BJ (cell line): ENCODE measurements at places on chromosomes 3 and 15.

GRCh38 chr3:181610083-181610972 is 101.4 kb upstream of the SOX2 start:
- no peak for DNase-seq

- DNase-seq, result no peak
Measured at GRCh38 chr15:70355275-70355795, 257.6 kb upstream of the TLE3 start.

- no peak for DNase-seq
Measured at GRCh38 chr3:166721466-166721865, 658.6 kb downstream of the ZBBX start.

DNA sequence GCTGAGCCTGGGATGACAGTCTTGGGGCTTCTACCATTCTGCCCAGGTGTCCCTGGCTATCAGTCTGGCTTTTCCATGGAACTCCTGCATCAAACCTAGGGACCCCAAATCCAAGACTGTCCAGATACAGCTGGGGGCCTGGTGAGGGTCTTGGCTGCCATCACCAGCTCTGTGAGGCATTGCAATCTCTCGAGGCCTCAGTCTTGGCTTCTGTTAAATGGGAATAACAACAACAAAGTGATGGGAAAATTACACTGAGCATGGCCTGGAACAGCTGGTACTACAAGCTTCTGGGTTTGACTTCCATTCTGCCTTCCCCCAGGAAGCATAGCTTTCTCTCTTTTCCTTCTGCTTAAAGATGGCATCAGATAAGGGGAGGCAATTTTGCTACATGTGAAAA is 50.0 kb upstream of the LCTL start:
- no peak for DNase-seq

DNA sequence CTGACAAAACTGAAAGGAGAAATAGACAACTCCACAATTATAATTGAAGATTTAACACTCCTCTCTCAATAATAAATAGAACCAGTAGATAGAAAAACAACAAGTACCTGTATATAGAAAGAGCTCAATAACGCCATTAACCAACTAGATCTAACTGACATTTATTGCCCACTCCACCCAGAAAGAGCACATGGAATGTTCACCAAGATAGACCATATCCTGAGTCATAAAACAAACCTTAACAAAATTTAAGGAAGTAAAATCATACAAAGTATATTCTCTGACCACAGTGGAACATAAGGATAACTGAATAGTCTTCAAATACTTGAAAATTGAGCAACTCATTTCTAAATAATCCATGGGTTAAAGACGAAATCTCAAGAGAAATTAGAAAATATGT is 25.1 kb downstream of the KBTBD12 start:
- DNase-seq, result no peak

- no peak for DNase-seq
Measured at GRCh38 chr15:39625856-39626255, 45.0 kb downstream of the THBS1 start.

- no peak for DNase-seq
Measured at GRCh38 chr15:66772604-66773128, 70.6 kb downstream of the SMAD6 start.

GRCh38 chr15:82393671-82394070 is 35.9 kb upstream of the GOLGA6L9 start:
- no peak for DNase-seq

- no peak for DNase-seq
Measured at GRCh38 chr3:119302697-119303551, 8.7 kb downstream of the ARHGAP31 start.

- DNase-seq, result no peak
Measured at GRCh38 chr15:79117442-79118204, 27.0 kb upstream of the RASGRF1 start.

- DNase-seq, result no peak
Measured at GRCh38 chr3:100136921-100137320, 22.6 kb upstream of the FILIP1L start.

- DNase-seq, result no peak
Measured at GRCh38 chr3:59289831-59290230, 240.0 kb upstream of the CFAP20DC start.

GRCh38 chr3:123700791-123701722 is 116.2 kb upstream of the HACD2 start:
- DNase-seq, result no peak

DNA sequence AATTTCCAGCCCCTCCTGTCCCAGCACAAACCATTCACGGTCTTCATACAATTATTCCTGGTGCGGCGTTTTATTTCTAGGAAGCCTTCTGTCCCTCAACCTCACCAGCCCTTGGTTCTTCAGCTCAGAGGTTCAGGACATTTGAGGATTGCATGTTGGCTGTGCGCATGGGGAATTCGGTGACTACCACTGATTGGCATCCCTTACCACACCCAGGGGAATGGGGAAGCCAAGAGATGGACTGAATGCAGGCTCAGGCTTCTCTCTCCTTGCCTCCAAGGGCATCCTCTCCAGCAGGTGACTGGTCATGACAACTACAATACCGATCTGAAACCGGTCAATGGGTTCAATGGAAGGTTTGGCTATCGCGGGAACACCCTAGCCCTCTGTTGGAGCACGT is 153.8 kb downstream of the MTHFS start:
- DNase-seq, result no peak

DNA sequence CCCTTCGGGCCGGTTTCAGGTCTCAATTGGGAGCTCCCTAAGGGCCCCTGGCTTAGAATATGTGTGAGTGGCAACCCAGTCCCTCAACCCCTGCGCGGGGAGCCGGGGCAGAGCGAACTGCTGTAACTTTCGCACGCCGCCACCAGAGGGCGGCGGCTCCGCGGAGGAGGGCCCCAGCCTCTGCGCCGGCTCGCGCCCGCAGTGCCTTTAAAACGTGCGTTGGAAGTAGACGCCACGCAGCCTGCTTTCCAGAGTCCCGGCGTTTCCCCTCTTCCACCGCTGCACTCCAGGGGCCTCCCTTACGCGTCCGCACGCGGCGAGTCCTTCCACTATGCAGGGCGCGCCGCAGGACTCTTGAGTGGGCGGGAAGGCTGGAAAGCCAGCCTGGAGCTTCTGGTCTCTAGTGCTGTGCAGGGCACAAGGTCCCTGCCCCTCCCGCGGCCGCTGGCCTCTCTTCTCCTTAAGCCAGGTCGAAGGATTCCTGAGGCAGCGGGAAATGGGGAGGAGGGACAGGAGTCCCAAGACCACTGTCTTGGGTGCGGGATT is 23.7 kb upstream of the RNU6-1 start:
- DNase-seq, result no peak

DNA sequence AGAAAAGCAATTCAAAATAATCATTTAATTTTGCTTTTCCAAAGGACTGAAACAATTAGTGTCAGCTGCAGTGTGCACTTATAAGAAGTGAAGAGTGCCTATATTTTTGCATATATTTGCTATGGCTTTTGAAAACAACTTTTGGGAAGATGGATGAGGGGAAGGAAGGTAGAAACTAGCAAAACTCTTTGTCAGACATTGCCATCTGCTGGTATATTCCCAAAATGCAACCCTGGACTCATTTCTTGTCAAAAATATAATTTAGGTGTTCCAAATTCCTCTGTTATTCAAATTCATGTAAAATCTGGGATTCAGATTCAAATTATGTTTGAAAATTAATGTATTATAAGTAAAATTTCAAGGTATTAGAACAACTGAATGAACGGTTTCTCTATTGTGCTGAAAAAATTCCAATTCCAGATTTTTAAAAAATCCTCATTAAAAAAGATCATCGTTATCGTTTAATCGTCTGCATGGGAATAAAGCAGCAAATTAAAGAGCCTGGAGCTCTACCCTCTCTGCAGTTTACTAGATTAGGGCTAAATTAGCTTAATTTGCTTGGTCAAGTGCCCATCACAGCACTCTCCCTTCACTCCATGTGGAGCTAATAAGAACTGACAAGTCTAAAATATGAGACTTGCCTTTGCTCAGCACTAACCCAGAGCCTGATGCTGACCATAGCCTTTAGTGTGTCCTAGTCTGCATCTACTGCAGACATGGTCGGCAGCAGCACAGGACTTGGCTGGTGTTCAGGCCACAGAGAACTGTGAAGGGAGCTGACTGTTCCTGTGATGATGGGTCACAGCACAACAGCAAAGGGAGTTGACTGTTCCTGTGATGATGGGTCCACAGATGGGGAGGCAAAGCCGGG is 67.9 kb upstream of the MITF start:
- DNase-seq, result no peak

- no peak for DNase-seq
Measured at GRCh38 chr3:127694467-127695215, 21.9 kb downstream of the ABTB1 start.

GRCh38 chr3:149554826-149555225 is 80.3 kb downstream of the TM4SF4 start:
- DNase-seq, result peak; percentile 89

- DNase-seq, result no peak
Measured at GRCh38 chr15:67548862-67549651, 6.6 kb downstream of the MAP2K5 start.

GRCh38 chr15:31178705-31179104 is 77.2 kb upstream of the TRPM1 start:
- DNase-seq, result no peak

GRCh38 chr3:127421943-127422662 is 134.3 kb upstream of the PRR20G start:
- no peak for DNase-seq

DNA sequence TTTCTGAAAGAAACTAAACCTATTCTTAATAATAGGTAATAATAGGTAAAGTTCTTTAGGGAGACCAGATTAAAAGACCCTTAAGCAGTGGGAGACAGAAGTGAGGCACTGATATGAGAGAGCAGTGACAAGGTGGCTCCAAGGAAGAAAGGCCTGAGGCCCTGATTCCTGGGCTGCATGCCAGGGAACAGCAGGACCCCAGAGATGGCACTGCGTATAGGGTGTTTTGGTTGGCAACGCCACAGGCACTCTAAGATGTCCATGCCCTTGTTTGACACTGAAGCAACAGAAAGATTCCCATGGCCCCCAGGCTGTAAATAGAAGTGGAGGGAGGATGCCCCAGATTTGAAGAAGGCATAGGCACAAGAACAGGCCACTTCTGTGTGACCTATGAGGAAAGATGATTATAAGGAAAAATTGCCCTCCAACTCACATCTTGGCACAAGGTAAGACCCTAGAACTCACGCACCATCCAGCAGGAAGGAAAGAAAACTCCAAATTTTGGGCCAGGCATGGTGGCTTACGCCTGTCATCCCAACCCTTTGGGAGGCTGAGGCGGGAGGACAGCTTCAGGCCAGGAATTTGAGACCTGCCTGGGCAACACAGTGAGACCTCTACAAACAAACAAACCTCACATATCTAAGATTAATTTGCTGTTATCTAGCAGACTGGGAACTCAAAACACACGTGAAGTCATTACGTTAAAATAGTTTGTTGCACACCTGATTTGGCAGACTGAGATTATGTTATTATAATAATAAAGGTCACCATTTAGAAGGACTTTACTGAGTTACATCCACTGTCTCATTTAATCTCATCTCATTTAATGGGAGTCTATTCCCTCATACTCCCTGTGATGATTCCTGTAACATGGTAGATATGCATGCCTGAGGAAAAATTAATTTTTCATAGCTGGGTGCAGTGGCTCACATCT is 10.5 kb upstream of the BLM start:
- no peak for DNase-seq

GRCh38 chr3:86837871-86838270 is 153.1 kb downstream of the VGLL3 start:
- no peak for DNase-seq

DNA sequence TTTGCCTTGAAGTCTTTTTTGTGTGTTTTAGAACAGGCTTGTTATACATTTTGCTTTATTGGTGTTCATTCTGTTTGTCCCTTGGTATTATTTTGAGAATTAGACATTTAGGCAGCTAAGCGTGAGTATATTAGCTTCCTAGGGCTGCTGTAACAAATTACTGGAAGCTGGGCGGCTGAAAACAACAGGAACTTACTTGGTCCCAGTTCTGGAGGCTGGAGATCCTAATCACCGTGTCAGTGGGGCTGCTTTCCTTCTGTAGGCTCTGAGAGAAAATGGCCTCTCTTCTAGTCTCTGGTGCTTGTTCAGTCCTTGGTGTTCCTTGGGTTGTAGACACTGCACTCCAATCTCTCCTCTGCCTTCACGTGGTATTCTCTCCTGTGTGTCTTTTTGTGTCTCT is 142.3 kb downstream of the KLHL25 start:
- DNase-seq, result no peak

DNA sequence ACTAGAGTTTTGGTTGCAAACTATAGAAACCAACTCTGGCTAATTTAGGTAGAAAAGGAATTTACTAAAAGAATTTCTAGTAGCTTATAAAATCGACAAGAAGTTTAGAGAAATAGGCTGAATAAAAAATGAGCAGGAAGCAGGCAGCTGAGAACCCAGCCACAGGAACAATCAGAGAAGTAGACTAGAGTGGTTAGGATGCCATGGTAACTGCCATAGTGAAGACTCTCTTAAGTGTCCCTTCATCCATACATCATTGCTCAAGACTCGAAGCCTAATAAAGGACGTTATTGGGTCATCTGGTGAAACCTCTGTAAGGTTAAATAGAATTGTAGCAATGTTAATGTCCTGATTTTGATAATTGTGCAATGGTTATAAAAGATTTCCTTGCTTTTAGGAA is 13.8 kb downstream of the AVEN start:
- DNase-seq, result no peak

DNA sequence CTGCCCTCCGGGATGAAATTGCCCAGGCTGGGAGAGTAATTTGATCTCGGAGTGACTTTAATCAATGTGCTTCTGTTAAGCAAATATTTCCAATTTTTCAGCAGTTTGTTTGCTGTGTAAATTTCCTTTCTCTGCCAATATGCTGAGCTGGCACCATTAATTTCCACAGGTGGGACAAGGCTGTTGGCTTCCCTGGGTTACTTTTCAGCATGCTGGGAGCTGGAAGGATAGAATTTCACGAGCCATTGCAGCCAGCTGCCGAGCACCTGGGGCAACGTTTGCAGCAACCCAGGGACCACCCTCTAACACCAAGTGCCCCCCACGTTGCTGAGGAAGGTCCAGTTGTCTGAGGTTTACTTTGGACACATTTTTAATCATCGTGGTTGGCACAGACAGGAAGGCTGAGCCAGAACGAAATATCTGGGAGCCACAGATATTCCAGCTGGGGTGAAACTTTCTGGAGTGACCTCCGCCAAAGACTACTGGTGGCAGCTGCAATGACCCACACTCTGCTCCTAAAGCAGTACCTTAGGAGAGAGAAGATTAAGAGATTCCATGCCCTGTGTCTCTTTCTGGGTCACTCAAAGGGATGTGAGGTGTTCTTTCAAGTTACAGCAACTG is 293.3 kb upstream of the RGMA start:
- no peak for DNase-seq

DNA sequence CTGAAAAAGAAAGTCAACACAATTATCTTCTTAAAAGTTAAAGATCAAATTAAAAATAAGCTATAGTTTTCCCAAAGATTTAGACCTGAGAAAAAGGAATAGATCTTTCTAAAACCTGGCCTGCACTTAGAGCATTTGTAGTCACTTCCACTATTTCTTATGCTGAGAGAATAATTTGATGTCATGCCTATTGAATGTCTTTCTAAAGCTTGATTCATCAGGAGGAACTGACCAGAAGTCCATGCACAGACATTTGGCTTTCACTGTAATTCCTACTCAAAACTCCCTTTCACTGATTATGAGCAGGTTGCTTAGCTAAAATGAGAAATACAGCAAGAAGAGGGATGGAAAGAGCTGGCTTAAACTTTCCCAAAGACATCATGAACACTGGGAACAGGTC is 4.3 kb downstream of the GREM1 start:
- DNase-seq, result no peak

- no peak for DNase-seq
Measured at GRCh38 chr3:53708001-53708621, 138.1 kb downstream of the CHDH start.
